CD4-positive, alpha-beta T cell (primary cell): ENCODE measurements at places on chromosomes 6 and 20. TPM values are rescaled to one million over a fixed set of nuclear protein-coding genes. Genes with fewer than 3 reads are reported as not detected.

- H3K27me3 ChIP-seq = no peaks in the 10 kb centered on the region
- DNase-seq = no peak
- H3K4me1 ChIP-seq = no peaks in the 10 kb centered on the region
- H3K36me3 ChIP-seq = no peaks in the 10 kb centered on the region
- no peak overlapping the region for H3K27ac ChIP-seq
- H3K4me3 ChIP-seq = no peak overlapping the region
These were observed 166.7 kb downstream of the DLL1 start for GRCh38 chr6:170124150-170124549.

GRCh38 chr6:43434001-43434840 is 6.9 kb downstream of the ABCC10 start:
- no peak overlapping the region for H3K4me3 ChIP-seq
- DNase-seq = peak; percentile 12
- H3K36me3 ChIP-seq = peaks cover 62% of the 10 kb centered on the region
- peaks cover 9% of the 10 kb centered on the region for H3K4me1 ChIP-seq

DNA sequence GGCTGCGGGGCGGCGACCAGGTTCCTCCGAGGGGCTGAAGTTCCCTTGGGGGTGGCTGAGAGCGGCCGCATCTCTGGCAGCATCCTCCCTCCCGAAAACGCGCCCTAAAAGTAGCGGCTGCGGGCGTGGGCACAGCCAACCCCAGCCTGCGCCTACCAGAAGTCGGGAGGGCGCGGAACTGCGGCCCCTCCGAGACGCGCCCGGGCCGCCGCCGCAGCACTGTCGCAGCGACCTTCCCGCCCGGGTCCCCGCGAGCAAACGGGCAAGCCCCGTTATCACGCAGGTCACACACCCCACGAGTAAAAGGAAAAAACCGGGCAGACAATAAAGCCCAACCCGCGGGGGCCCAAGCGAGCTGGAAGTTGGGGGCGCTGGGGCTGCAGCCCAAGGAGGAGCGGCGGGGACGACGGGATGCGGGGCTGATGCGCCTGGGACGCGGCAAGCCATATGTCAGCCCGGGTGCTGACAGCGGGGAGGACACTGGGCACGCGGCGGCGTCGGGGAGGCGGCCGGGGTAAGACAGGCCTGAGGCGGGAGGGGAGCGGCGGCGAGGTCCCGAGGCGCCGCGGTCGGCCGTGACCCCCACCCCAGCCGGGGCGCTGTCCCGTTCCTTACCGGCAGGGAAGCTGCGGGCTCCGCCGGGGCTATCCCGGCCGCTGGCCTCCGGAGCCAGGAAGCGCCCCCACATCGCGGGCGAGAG is 659 bp downstream of the CEP85L start:
- H3K27ac ChIP-seq = peak overlapping the region; percentile 87
- peaks cover 5% of the 10 kb centered on the region for H3K36me3 ChIP-seq
- H3K4me3 ChIP-seq = peak overlapping the region; percentile 82
- DNase-seq = peak; percentile 21
- H3K27me3 ChIP-seq = no peaks in the 10 kb centered on the region

GRCh38 chr20:8077137-8077466 is 55.0 kb upstream of the PLCB1 start:
- H3K27ac ChIP-seq = no peak overlapping the region
- no peak for DNase-seq
- peaks cover 4% of the 10 kb centered on the region for H3K4me1 ChIP-seq
- H3K27me3 ChIP-seq = no peaks in the 10 kb centered on the region

DNA sequence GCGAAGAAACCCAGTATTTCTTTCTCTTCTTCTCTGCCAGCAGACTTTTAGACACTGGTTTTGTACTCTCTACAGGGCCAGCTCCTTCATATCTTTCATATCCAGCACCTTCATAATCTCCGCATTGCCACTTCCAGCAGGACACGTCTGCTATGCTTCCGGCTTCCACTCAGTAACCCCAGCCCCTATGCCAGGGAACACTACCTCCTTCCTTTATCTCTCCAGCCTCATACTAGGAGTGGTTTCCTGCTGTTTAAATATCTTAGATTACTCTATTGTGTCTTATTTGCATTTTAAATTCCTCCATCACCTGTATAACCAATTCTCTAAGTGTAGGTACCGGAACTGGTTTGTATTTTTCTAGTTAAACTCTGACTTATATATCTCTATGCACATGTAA is 667.8 kb upstream of the ID4 start:
- no peak overlapping the region for H3K27ac ChIP-seq
- H3K4me1 ChIP-seq = no peaks in the 10 kb centered on the region
- no peak overlapping the region for H3K4me3 ChIP-seq
- no peaks in the 10 kb centered on the region for H3K36me3 ChIP-seq

DNA sequence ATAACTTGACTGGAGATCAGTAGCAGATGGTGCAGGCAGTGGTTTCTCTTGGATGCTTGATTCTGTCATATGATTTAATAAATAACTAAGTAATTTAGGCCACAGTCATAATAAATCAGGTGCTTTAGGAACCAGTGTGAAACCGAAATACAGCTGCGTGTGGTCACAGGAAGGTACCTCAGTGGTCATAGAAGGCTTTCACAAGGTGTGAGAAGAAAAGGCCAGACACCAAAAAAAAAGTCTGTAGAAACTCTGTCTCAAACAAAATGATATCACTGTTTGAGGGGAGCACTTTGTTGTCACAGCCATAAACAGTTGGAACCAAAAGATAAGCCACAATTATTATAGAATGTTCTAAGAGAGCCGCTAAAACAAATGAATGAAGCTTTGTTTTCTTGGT is 56.5 kb downstream of the ARMC2 start:
- H3K27ac ChIP-seq = no peak overlapping the region
- peaks cover 28% of the 10 kb centered on the region for H3K4me1 ChIP-seq
- no peaks in the 10 kb centered on the region for H3K36me3 ChIP-seq
- no peak overlapping the region for H3K4me3 ChIP-seq
- DNase-seq = no peak

- no peak overlapping the region for H3K27ac ChIP-seq
- no peaks in the 10 kb centered on the region for H3K4me1 ChIP-seq
- no peaks in the 10 kb centered on the region for H3K27me3 ChIP-seq
- H3K36me3 ChIP-seq = no peaks in the 10 kb centered on the region
- DNase-seq = no peak
These were observed 337.5 kb upstream of the CITED2 start for GRCh38 chr6:139711804-139712585.

DNA sequence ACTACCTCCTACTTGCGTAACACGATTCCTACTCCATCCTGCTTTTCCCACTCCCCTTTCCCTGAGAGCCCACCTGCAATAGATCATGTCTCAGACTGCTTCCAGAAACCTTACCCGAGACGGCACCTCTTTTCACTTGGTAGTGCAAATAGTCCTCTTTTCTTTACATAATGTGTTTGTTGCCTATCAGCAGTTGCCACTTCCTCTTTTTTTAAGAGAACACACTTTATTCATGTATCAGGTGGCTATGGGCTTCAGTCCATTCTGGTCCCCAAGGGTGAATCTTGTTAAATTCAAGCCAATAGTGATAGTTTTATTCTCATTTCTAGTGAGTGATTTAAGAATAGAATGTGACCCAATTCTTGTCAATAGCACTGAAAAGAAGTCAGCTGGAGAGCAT is 57.7 kb upstream of the FERMT1 start:
- H3K4me1 ChIP-seq = no peaks in the 10 kb centered on the region
- DNase-seq = no peak
- peaks cover 14% of the 10 kb centered on the region for H3K27me3 ChIP-seq
- no peaks in the 10 kb centered on the region for H3K36me3 ChIP-seq
- no peak overlapping the region for H3K4me3 ChIP-seq

DNA sequence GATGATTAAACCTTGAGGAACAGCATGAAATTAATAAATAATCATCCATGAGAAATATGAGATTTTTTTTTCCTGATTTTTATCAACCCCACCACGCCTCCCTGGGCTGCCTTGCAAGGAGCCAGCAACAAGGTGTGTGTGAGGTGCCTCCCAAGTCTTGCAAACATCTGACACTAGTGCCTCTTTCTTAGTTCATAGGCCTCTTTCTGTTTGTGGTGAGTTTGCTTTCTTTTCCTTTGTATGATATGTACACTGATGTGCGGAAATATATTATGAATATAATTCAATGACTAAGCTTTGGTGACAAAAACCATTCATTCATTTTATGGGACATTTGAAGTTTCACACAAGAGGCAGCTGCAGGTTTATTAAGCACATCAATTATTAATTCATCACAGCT is 63.2 kb upstream of the SYNDIG1 start:
- no peak overlapping the region for H3K4me3 ChIP-seq
- H3K36me3 ChIP-seq = no peaks in the 10 kb centered on the region
- H3K27ac ChIP-seq = no peak overlapping the region
- peaks cover 2% of the 10 kb centered on the region for H3K27me3 ChIP-seq
- H3K4me1 ChIP-seq = peaks cover 4% of the 10 kb centered on the region

DNA sequence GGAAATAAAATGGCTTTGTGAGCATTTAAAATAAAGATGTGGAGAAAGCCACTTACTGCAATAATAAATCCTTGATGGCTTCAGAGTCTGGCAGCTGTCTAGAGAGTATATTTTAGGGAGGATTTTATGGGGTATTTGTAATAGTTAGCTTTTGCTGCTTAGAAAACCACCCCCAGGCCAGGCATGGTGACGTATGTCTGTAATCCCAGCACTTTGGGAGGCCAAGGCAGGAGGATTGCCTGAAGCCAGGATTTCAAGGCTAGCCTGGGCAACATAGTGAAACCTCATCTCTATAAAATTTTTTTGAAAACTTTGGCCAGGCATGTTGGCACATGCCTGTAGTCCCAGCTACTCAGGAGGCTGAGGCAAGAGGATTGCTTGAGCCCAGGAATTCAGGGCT is 63.8 kb downstream of the ISM1 start:
- H3K36me3 ChIP-seq = no peaks in the 10 kb centered on the region
- H3K27ac ChIP-seq = no peak overlapping the region
- no peaks in the 10 kb centered on the region for H3K4me1 ChIP-seq
- H3K27me3 ChIP-seq = no peaks in the 10 kb centered on the region
- H3K4me3 ChIP-seq = no peak overlapping the region

- no peak overlapping the region for H3K4me3 ChIP-seq
- H3K4me1 ChIP-seq = no peaks in the 10 kb centered on the region
- H3K36me3 ChIP-seq = no peaks in the 10 kb centered on the region
- no peak for DNase-seq
These were observed 181.2 kb downstream of the AIG1 start for GRCh38 chr6:143241911-143242310.

- peaks cover 29% of the 10 kb centered on the region for H3K27me3 ChIP-seq
- no peaks in the 10 kb centered on the region for H3K36me3 ChIP-seq
- H3K27ac ChIP-seq = no peak overlapping the region
These were observed 6.1 kb downstream of the SASH1 start for GRCh38 chr6:148348778-148349177.

- no peak within 1 kb of the TSS for H3K4me3 ChIP-seq
- H3K27ac ChIP-seq = no peak within 1 kb of the TSS
- no peaks in the 10 kb centered on the region for H3K4me1 ChIP-seq
- no peaks in the 10 kb centered on the region for H3K36me3 ChIP-seq
- H3K27me3 ChIP-seq = peaks cover 6% of the 10 kb centered on the region
These were observed at the start of gene PLCB4 for GRCh38 chr20:9068841-9069663. TSS of gene PLCB4 (plus strand) at chr20:9069087. CDS start at chr20:9307815, 238,728 bp downstream.

- no peaks in the 10 kb centered on the region for H3K4me1 ChIP-seq
- no peaks in the 10 kb centered on the region for H3K27me3 ChIP-seq
- no peak overlapping the region for H3K4me3 ChIP-seq
- no peak overlapping the region for H3K27ac ChIP-seq
- H3K36me3 ChIP-seq = no peaks in the 10 kb centered on the region
- DNase-seq = no peak
These were observed 19.9 kb upstream of the POPDC3 start for GRCh38 chr6:105199711-105200110.

DNA sequence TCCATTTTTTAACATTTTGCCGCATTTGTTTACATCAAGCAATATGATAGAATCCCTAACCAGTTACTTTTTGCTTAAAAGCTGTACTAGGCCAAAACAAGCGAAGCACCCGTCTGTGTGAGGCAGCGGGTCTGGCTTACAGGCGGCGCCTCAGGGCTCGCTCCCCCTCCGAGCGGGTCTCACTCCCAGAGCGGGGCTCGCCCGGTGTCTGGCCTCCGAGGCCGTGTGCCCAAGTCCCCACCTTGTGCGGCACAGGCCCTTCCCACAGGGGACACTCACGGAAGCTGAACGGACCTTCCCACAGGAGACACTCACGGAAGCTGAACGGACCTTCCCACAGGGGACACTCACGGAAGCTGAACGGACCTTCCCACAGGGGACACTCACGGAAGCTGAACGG is 23.4 kb downstream of the ZBTB46 start:
- H3K4me3 ChIP-seq = no peak overlapping the region
- DNase-seq = no peak
- H3K27me3 ChIP-seq = peaks cover 7% of the 10 kb centered on the region
- no peaks in the 10 kb centered on the region for H3K36me3 ChIP-seq
- H3K27ac ChIP-seq = no peak overlapping the region
- H3K4me1 ChIP-seq = peaks cover 9% of the 10 kb centered on the region

DNA sequence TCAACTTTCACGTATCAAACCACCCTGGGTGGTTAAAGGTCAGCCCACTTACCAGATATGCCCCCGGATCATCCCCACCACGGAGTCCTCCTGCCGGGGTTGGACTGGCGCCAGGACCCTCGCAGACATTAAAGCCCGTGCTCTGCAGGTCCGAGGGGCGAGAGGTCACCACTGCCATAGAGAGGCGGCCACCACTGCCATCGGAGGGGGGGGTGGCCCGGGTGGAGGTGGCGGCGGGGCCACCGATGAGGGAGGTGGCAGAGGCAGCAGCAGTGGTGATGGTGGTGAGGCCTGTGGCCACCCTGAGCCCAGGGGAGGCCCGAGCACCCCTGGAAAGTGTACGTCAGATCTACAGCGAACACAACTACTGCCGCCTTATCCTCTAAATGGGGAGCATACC is 76.3 kb downstream of the ASXL1 start:
- no peak overlapping the region for H3K27ac ChIP-seq
- H3K36me3 ChIP-seq = peaks cover 98% of the 10 kb centered on the region
- no peak for DNase-seq
- H3K4me3 ChIP-seq = no peak overlapping the region
- no peaks in the 10 kb centered on the region for H3K4me1 ChIP-seq

DNA sequence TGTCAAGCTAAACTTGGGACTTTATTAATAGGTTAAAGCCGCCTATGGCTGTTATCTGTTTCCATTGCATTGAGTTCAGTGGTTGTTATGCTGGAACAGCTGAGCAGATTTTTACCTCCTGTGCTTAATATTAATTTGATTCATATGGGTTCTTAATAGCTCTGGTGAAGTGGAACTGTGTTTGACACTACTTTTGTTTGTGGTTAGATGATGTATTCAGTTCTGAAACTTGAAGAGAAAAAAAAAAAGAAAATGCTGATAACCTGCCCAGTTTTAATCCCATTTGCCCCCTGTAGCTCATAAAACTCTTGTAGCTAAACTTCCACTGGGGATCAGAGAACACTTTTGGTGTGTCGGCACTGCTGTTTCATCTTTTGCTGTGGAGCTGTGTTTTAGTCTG is 117.8 kb downstream of the ZDHHC14 start:
- no peak overlapping the region for H3K4me3 ChIP-seq
- no peak for DNase-seq

- H3K4me1 ChIP-seq = no peaks in the 10 kb centered on the region
- DNase-seq = no peak
- H3K4me3 ChIP-seq = no peak overlapping the region
- no peak overlapping the region for H3K27ac ChIP-seq
These were observed 33.3 kb upstream of the RSPO3 start for GRCh38 chr6:127085181-127085580.

NKX2-4 gene
- not detected for total RNA-seq

ATP9A gene
- total RNA-seq = 0.11 TPM

SLC4A11 gene
- total RNA-seq = 0.60 TPM

UST gene
- total RNA-seq = 3.7 TPM

HCRTR2 gene
- total RNA-seq = not detected
